Stimulated activated naive B cell treated with anti-CD40 and anti-IgM and Interleukin-4, amounts not matched to agents 10 μg/mL and 1 μg/mL and 100 μg/mL, for 72 hours (primary cell): ENCODE measurements at places on chromosomes 6 and 20.

DNA sequence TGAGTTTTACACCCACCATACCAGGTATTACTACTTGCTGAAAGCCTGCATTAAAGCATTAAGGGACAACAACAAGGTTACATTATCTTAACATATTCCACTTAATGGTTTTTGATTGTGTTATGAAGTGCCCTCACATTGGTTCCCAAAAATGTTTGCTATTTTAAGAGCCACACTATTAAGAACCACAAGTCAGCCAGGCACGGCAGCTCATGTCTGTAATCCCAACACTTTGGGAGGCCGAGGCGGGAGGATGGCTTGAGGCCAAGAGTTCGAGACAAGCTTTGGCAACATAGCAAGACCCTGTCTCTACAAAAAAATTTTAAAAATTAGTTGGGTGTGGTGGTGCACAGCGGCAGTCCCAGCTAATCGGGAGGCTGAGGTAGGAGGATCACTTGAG is 28.2 kb downstream of the ATXN1 start:
- H3K27me3 ChIP-seq, result no peaks in the 10 kb centered on the region
- peaks cover 37% of the 10 kb centered on the region for H3K4me1 ChIP-seq
- H3K27ac ChIP-seq, result no peak overlapping the region
- no peak overlapping the region for H3K4me3 ChIP-seq
- H3K36me3 ChIP-seq, result peaks cover 45% of the 10 kb centered on the region
- no peak for DNase-seq

- no peaks in the 10 kb centered on the region for H3K4me1 ChIP-seq
- DNase-seq, result no peak
- no peaks in the 10 kb centered on the region for H3K27me3 ChIP-seq
- no peak overlapping the region for H3K4me3 ChIP-seq
- no peaks in the 10 kb centered on the region for H3K36me3 ChIP-seq
Measured at GRCh38 chr6:73752943-73753342, 56.9 kb downstream of the CD109 start.

- H3K36me3 ChIP-seq, result no peaks in the 10 kb centered on the region
- H3K27ac ChIP-seq, result no peak overlapping the region
- DNase-seq, result no peak
- H3K27me3 ChIP-seq, result no peaks in the 10 kb centered on the region
- H3K4me1 ChIP-seq, result no peaks in the 10 kb centered on the region
Measured at GRCh38 chr6:80767808-80768207, 661.3 kb downstream of the BCKDHB start.

- peak overlapping the region; percentile 65 for H3K27ac ChIP-seq
- no peak overlapping the region for H3K4me3 ChIP-seq
- H3K27me3 ChIP-seq, result no peaks in the 10 kb centered on the region
- DNase-seq, result no peak
- H3K36me3 ChIP-seq, result peaks cover 12% of the 10 kb centered on the region
Measured at GRCh38 chr6:7270320-7271204, 42.4 kb downstream of the SSR1 start.

DNA sequence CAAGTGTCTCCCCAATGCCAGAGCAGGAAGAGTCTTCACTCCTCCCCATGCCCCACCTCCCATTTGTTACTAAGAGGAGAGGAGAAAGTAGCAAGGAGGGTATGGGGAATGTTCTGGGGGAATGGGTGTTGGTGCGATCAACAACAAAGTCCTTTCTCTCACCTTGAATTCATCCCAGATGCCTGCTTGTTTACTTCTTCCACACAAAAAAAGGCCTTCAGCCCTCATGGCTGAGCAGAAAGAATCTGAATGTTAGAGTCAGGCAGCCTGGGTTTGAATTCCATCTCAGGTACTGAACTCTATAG is 9.9 kb downstream of the MOG start:
- no peak overlapping the region for H3K27ac ChIP-seq
- H3K36me3 ChIP-seq, result no peaks in the 10 kb centered on the region
- H3K4me1 ChIP-seq, result no peaks in the 10 kb centered on the region
- no peak overlapping the region for H3K4me3 ChIP-seq
- H3K27me3 ChIP-seq, result peaks cover 33% of the 10 kb centered on the region

GRCh38 chr6:98578016-98578415 is 256.4 kb upstream of the POU3F2 start:
- no peaks in the 10 kb centered on the region for H3K4me1 ChIP-seq
- no peak for DNase-seq
- H3K27me3 ChIP-seq, result no peaks in the 10 kb centered on the region
- H3K27ac ChIP-seq, result no peak overlapping the region

DNA sequence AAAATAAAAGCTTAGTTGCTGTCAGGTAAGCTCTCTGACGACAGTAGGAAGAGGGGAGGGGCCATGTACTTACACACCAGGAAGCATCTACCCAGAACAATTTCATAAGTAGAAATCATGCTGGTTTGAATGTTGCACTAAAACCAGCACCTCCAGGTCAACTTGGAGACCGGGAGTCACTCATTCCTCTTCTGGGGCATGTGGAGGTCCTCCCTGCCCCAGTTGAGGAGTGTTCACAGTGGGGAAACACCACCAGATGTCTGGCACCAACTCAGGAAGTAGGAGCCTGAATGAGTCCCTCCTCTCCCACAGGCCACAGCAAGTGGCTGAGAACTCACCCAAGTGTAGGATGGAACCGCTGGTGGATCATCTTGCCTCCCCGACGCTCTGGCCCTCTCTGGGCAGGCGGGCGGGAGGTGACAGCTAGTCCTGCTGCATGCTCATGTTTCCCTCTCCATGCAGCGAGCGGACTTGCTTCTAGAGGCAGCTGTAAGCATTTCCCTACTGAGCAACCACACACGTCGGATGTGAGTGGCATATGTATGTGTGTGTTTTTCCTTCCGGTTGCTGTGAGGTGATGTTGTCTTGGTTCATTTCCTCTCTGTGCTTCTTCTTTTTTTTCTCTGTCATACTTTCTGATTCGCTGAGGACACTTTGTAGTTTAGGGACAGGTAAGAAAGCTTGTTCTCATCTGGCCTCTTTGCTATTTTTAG is 149.5 kb upstream of the NEDD9 start:
- no peaks in the 10 kb centered on the region for H3K27me3 ChIP-seq
- peaks cover 17% of the 10 kb centered on the region for H3K36me3 ChIP-seq
- peak overlapping the region; percentile 91 for H3K4me3 ChIP-seq
- H3K4me1 ChIP-seq, result peaks cover 59% of the 10 kb centered on the region
- peak; percentile 74 for DNase-seq
- peak overlapping the region; percentile 96 for H3K27ac ChIP-seq

DNA sequence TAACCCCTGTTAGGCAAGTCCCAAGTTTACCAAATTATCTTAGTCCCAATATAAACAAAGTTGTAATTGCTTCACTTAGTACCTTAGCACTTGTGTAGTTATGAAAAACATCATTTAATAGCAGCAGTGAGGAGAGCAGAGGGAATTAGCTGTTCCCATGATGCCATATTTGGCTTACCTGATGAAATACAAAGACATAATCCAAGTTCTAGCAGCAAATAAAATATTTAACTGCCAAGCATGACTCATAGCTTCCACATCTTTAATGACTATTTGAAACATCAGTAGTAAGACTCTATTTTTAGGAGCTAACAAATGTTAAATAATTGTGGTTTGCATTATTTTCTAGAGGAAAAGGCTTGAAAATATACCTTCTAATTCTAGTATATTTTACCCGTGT is 94.0 kb upstream of the MCHR2 start:
- H3K4me3 ChIP-seq, result no peak overlapping the region
- H3K36me3 ChIP-seq, result no peaks in the 10 kb centered on the region
- H3K4me1 ChIP-seq, result no peaks in the 10 kb centered on the region
- H3K27me3 ChIP-seq, result peaks cover 4% of the 10 kb centered on the region

GRCh38 chr6:92989656-92990055 is 429.7 kb downstream of the EPHA7 start:
- H3K4me3 ChIP-seq, result no peak overlapping the region
- H3K4me1 ChIP-seq, result no peaks in the 10 kb centered on the region
- no peaks in the 10 kb centered on the region for H3K36me3 ChIP-seq
- H3K27me3 ChIP-seq, result no peaks in the 10 kb centered on the region

GRCh38 chr6:144320741-144321140 is 35.6 kb downstream of the UTRN start:
- no peaks in the 10 kb centered on the region for H3K36me3 ChIP-seq
- H3K4me3 ChIP-seq, result no peak overlapping the region
- H3K27ac ChIP-seq, result no peak overlapping the region
- no peak for DNase-seq

DNA sequence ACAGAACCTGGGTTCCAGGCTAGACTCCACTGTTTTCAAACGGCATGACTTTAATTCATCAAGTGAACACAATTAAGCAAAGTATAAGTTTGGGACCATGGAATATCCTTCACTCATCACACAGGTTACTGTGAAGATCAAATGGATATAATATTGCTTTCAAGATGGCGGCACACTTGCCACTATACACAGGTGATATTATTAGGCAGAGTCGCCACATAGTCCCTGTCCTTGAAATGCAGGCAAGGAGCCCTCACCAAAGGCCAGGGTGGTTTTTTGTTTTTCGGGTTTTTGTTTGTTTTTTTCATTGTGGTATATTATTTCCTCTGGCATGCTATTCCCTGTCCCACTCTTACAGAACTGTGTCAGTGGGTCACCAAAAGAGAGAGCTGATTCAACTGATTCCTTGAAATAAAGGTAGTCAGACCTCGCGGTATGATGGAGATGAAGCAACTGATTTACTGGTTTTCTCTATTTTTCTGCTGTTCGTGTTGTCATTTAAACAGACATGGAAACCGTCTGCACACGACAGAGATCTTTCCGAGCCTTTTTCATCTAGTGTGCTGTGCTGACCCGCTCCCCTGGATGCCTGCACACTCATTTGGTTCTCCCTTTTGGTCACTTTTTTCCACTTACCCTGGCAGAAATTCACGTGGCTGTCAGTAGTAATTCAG is 29.7 kb downstream of the MYB start:
- DNase-seq, result no peak
- H3K4me1 ChIP-seq, result peaks cover 18% of the 10 kb centered on the region
- peaks cover 15% of the 10 kb centered on the region for H3K36me3 ChIP-seq
- no peaks in the 10 kb centered on the region for H3K27me3 ChIP-seq
- no peak overlapping the region for H3K4me3 ChIP-seq
- H3K27ac ChIP-seq, result no peak overlapping the region

- H3K4me1 ChIP-seq, result no peaks in the 10 kb centered on the region
- no peak overlapping the region for H3K27ac ChIP-seq
- no peak overlapping the region for H3K4me3 ChIP-seq
- H3K36me3 ChIP-seq, result no peaks in the 10 kb centered on the region
Measured at GRCh38 chr20:6348908-6349307, 226.1 kb upstream of the FERMT1 start.

- H3K27me3 ChIP-seq, result no peaks in the 10 kb centered on the region
- H3K4me1 ChIP-seq, result no peaks in the 10 kb centered on the region
- no peak for DNase-seq
- H3K27ac ChIP-seq, result no peak overlapping the region
- H3K4me3 ChIP-seq, result no peak overlapping the region
- no peaks in the 10 kb centered on the region for H3K36me3 ChIP-seq
Measured at GRCh38 chr6:55182016-55182650, 7.8 kb downstream of the HCRTR2 start.

DNA sequence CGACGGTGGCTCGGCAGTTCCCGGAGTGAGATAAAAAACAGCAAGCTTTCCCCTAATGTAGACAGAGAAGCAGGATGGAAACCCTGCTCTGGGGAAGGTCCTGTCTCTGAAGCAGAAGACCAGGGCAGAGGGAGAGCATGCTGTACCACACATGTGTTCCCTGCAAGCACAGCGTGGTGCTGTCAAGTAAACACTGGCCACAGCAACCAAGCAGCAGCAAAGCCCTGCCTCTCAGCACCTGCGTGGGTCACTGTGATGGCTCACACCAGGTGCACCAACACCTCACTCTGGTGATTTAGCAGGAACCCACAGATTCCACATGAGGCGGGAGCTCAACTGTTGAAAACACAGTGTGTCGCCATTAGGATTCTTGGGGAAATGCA is 65.2 kb upstream of the TXNDC5 start:
- peak overlapping the region; percentile 66 for H3K27ac ChIP-seq
- peaks cover 34% of the 10 kb centered on the region for H3K27me3 ChIP-seq
- H3K36me3 ChIP-seq, result peaks cover 4% of the 10 kb centered on the region
- H3K4me3 ChIP-seq, result peak overlapping the region; percentile 74
- peaks cover 31% of the 10 kb centered on the region for H3K4me1 ChIP-seq
- DNase-seq, result no peak

- H3K36me3 ChIP-seq, result peaks cover 3% of the 10 kb centered on the region
- no peak for DNase-seq
- H3K27me3 ChIP-seq, result no peaks in the 10 kb centered on the region
- H3K27ac ChIP-seq, result no peak overlapping the region
- H3K4me1 ChIP-seq, result peaks cover 4% of the 10 kb centered on the region
Measured at GRCh38 chr6:152270301-152270925, 366.7 kb downstream of the SYNE1 start.

GRCh38 chr6:111825439-111826086 is 47.7 kb downstream of the FYN start:
- H3K4me3 ChIP-seq, result no peak overlapping the region
- peak overlapping the region; percentile 66 for H3K27ac ChIP-seq
- H3K4me1 ChIP-seq, result peaks cover 53% of the 10 kb centered on the region
- no peaks in the 10 kb centered on the region for H3K27me3 ChIP-seq

GRCh38 chr6:167524261-167525111 is 199.6 kb downstream of the TTLL2 start:
- H3K36me3 ChIP-seq, result no peaks in the 10 kb centered on the region
- DNase-seq, result no peak
- H3K4me3 ChIP-seq, result no peak overlapping the region
- no peak overlapping the region for H3K27ac ChIP-seq

DNA sequence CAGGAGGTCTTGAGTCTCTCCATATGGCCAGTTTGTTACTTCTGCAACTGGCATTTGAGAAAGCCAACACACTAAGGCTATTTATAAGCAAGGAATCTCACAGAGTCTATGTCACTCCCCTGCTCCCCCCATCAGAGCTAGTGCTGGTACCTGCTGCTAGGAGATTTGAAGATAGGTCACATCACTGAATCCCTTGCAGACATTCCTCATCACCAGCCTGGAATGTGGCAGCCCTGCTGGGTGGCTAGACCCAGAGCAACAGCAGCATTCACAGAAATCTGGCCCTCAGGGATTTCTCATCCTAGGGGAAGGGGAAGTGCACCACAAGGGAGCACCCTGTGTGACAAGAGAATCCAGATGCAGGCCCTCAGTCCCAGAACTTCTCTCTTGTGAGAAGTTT is 672.1 kb downstream of the HACE1 start:
- no peak overlapping the region for H3K4me3 ChIP-seq
- no peak for DNase-seq
- H3K27me3 ChIP-seq, result no peaks in the 10 kb centered on the region
- H3K27ac ChIP-seq, result no peak overlapping the region
- H3K36me3 ChIP-seq, result no peaks in the 10 kb centered on the region

- DNase-seq, result no peak
- H3K27ac ChIP-seq, result no peak overlapping the region
- H3K4me1 ChIP-seq, result peaks cover 22% of the 10 kb centered on the region
- H3K36me3 ChIP-seq, result peaks cover 4% of the 10 kb centered on the region
- H3K27me3 ChIP-seq, result no peaks in the 10 kb centered on the region
Measured at GRCh38 chr20:334578-334977, 9.2 kb downstream of the SOX12 start.
